ENCODE measurements at places on chromosomes 1 and 21.

DNA sequence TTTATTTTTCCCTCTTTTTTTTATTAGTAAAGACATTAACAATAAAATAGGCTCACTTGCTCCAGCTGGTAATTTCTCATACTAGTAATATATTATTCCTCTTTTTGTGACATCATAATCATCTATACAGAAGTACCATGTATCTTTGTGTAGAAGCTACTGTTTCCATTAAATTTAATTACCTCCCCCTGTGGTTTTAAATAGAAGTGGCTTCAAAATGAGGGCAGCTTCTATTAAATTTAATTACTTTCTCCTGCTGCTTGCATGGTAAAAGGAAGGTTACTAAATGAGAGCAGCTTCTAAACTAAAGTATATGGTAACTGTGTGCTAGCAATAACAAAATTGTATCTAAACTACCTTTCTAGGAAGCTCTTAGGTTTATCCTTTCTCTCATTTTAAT is 94.0 kb downstream of the DPYD start:
- DNase-seq, result no peak

GRCh38 chr1:19110257-19110927 is 99.7 kb downstream of the UBR4 start:
- DNase-seq, result no peak

DNA sequence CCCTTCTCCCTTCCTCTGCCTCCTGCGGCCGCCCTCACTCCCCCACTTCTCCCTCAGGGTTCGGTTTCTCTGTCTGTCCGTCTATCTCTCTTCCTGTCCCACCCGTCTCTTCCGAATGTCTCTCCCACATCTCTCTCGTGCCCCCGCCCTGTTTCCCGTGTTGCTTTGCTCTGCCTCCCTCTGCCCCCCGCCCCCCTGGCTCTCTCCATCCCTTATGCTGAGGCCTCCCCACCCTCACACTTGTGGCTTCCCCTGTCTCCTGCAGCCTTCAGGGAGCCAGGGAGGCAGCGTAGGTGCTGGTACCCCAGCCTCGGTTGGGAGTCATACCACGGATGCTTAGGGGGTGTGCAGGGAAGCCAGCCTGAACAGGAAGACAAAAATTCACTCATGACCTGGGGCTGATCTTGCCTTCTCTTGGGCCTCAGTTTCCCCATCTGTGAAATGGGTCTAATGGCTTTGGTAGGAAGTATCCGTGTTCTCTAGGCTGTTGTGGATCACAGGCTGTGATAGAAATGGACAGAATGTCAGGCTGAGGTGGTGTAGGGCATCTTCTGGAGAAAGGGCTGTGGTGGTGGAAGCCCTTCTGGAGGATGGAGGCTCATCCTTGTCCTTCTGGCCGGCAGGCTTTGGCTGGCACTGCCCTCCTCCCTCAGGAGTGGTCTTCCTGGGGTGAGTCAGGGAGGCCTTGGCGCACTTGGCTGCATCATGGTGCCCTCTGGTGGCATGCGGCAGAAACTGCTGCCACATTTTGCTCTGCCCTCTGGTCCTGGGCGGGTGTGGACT is 55.5 kb downstream of the FOXO6 start:
- DNase-seq, result peak; percentile 79

GRCh38 chr1:111729271-111729921 is 9.8 kb downstream of the INKA2 start:
- DNase-seq, result peak; percentile 59

DNA sequence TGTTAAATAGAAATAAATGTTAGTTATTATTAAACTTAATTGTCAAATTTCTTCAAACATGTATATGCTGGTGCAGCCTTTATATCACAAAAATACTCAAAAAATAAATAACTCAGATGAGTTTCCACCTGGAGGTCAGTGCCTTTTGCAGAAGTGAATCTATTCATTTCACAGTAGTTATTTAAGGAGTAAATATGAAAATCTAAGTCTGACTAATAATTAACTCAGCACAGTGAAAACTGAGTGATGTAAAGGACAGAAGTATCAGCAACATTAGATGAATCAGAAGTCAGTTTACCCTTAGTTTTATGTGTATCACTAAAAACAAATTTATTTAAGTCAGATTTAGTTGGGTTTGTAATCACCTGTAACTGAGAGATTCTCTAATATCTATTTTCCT is 2135.4 kb downstream of the MRPL39 start:
- DNase-seq, result no peak

- no peak for DNase-seq
Observed at GRCh38 chr1:180507795-180508724, 5.7 kb upstream of the ACBD6 start.

GRCh38 chr21:15436031-15436430 is 293.8 kb upstream of the USP25 start:
- no peak for DNase-seq

DNA sequence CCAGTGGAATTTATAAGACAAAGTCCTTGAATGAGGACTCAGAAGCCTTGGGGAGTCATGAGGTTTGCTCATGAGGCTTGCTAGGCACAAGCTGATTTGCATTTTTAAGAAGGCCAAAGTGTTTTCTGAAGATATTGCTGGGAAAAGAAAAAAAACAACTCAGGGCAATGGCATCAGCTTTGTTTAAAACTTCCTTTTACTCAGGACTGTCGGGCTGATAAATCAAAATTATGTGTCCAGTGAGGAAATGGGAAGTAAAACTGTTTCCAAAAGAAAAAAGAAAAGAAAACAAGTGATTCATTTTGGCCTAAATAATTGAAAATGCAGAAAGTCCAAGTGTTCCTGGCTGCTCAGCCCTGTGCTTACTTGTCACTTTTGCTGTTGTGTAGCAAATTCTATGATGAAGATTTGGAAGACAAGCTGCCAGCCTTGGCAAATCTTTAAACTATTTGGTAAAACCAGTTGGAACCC is 282.4 kb downstream of the HLX start:
- no peak for DNase-seq

DNA sequence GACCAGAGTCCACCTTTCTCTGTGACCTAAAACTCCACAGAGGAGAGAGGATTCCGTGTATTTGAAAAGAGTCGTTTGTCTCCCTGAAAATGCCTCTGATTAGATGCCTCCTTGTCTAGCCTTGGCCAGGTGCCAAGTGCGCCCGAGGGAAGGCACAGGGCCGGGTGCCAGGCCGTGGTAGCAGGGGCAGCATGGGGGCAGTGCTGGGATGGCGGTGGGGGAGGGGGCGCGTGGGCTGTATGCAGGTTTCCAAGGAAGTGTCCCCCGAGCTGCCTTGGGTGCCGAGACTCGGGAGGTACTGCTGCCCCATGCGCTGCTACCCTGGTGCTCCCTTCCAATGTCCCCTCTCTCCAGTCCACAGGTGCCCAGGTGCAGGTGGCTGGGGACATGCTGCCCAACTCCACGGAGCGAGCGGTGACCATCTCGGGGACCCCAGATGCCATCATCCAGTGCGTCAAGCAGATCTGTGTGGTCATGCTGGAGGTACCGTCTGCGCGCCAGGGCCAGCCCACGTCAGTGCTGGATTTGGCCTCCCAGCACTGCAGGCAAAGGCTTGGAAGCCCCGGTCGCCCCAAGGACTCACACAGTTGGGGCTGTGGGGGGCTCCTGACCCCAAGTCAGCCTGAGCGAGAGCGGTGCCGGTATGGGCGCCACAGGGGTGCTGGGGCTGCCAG is 70.9 kb upstream of the COL6A1 start:
- DNase-seq, result no peak

- DNase-seq, result no peak
Observed at GRCh38 chr21:27804515-27804914, 837.6 kb upstream of the ADAMTS5 start.

GRCh38 chr1:230070321-230071208 is 3.5 kb downstream of the GALNT2 start:
- no peak for DNase-seq

GRCh38 chr21:17428484-17428869 is 84.4 kb upstream of the CXADR start:
- DNase-seq, result no peak
